ENCODE measurements at places on chromosomes 5 and 9.

- DNase-seq: no peak
- H3K27ac ChIP-seq: no peak overlapping the region
- no peaks in the 10 kb centered on the region for H3K36me3 ChIP-seq
- H3K27me3 ChIP-seq: no peaks in the 10 kb centered on the region
- H3K4me1 ChIP-seq: no peaks in the 10 kb centered on the region
Measured at GRCh38 chr5:35281613-35282012, 51.3 kb upstream of the PRLR start.

DNA sequence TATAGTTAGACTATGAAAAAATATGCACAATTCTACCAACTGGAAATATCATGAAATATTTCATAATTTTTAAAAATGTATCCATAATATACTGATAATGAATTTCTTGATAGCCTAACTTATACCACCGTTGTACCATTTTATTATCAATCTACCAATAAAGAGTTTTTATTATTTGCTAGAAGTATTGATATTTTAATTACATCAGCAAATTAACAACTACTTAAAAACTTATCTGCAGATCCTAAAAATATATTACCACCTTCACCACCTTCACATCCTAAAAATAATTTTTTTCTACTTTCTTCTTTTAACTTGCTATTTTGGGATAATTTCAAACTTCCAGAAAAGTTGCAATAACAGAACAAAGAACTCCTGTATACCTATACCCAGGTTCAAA is 21.4 kb downstream of the ATPSCKMT start:
- H3K27ac ChIP-seq: no peak overlapping the region
- no peaks in the 10 kb centered on the region for H3K27me3 ChIP-seq
- DNase-seq: no peak
- H3K4me3 ChIP-seq: no peak overlapping the region

DNA sequence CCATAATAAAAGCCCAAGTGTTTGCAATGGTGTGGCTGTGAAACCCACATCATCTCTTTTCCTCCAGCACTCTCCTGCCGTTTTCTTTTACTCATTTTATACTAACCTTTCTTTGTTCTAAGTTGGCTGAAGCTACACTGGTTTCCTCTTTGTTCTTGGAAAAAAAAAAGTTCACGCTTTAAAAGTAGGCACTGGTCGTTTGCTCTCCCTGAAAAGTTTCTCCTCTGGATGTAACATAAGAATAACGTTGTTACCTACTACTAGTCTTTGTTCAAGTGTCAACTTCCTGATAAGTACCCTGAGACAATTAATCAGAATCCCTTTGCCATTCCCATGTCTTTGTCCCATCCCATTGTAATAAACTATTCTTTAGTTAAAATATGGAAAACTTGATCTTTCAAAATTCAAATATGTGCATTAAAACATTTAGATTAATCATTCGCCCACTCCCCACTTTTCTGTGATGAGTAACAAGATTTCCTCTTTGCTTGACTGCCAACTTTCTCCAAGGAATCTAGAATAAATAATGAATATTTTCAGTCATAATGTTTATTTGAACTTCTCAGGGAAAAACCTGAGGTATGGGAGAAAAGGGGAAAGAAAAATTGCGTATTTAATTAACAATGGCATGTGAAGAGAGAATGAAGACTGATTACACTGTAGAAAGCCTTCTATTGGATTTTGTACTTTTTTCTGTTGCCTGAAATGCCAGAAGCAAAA is 454.3 kb upstream of the CTNND2 start:
- no peaks in the 10 kb centered on the region for H3K4me1 ChIP-seq
- H3K4me3 ChIP-seq: no peak overlapping the region
- no peaks in the 10 kb centered on the region for H3K27me3 ChIP-seq

DNA sequence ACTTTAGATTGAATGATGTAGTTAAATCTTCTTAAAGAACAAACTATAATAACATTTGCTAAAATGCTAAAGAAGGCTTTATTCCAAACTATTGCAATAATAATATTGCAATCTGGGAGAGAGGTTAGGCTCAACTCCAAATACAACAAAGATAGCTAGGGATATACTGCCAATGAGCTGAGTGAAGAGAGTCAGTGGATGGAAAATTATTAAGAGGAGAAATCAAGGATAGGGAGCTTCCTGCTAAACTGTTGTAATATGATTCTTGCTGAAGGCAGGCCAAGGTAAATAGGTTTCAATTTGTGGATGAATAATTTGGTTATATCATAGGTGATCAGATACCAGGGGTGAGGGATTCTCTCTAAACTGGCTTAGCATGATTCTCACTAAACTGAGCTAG is 1651.5 kb downstream of the EFNA5 start:
- no peak for DNase-seq
- no peaks in the 10 kb centered on the region for H3K36me3 ChIP-seq
- H3K27ac ChIP-seq: no peak overlapping the region
- H3K4me3 ChIP-seq: no peak overlapping the region

- no peak for DNase-seq
- H3K27me3 ChIP-seq: no peaks in the 10 kb centered on the region
- no peak overlapping the region for H3K4me3 ChIP-seq
- H3K4me1 ChIP-seq: peaks cover 7% of the 10 kb centered on the region
Measured at GRCh38 chr5:131329286-131329560, 65.4 kb downstream of the CDC42SE2 start.

DNA sequence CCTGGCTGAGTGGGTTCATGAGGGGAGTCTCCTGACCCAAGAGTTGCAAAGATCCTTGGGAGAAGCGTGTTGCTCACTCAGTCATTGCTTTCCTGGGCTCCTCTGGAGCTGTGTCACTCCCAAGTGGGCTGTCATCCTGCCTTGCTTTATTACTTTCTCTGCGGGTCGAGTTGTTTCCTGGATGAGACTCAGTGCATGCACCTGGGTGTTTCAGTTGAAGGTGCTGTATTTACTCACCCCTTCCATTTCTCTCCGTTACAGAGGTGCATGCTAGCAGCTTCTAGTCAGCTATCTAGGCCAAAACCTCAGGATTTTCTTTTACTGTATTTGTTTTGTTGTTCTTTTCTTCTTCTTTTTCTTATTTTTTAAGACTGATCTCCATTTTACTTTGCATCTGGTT is 785.5 kb upstream of the EDIL3 start:
- no peak overlapping the region for H3K27ac ChIP-seq
- DNase-seq: no peak
- no peaks in the 10 kb centered on the region for H3K4me1 ChIP-seq
- H3K27me3 ChIP-seq: no peaks in the 10 kb centered on the region

GRCh38 chr5:42636425-42636824 is 120.2 kb upstream of the CCDC152 start:
- no peaks in the 10 kb centered on the region for H3K4me1 ChIP-seq
- H3K27me3 ChIP-seq: no peaks in the 10 kb centered on the region
- no peak overlapping the region for H3K27ac ChIP-seq
- H3K36me3 ChIP-seq: no peaks in the 10 kb centered on the region

DNA sequence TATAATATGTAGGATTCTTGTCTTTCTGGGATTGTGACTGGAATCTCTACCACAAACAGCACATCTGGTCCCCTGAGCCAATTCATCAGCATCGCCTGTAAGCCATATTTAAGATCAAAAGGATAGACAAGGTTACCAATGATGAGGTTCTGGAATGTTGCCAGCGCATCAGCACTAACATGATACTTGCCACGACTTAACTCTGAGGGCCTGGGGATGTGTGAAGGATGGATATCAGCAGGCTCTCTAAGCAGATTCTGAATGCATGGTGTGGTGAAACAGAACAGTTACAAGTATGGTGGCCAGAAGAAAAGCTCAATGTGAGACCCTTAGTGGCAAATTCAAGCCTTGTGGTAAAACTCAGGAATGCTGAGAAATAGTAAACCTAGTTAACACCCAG is 143.0 kb downstream of the XRCC4 start:
- no peak overlapping the region for H3K4me3 ChIP-seq
- no peaks in the 10 kb centered on the region for H3K4me1 ChIP-seq
- DNase-seq: no peak
- H3K27ac ChIP-seq: no peak overlapping the region
- H3K27me3 ChIP-seq: no peaks in the 10 kb centered on the region
- H3K36me3 ChIP-seq: no peaks in the 10 kb centered on the region

DNA sequence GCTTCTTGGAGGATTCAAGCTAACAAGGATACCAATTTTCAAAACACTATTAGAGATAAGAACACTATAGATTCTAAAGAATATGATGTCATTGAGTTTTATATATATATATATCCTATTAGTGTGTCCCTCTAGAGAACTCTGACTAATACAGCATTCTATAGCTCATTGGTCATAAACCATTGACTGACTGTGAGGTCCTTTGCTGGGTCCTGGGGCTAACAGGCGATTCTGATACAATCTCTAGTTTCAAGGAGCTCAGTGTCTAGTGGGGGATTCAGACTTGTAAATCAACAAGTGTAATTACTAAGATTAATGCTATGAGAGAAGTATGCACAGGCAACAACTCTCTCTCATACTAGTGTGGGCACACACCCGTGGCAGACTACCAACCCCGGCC is 234.5 kb downstream of the DENND1A start:
- no peak for DNase-seq
- H3K4me1 ChIP-seq: no peaks in the 10 kb centered on the region
- no peaks in the 10 kb centered on the region for H3K27me3 ChIP-seq

DNA sequence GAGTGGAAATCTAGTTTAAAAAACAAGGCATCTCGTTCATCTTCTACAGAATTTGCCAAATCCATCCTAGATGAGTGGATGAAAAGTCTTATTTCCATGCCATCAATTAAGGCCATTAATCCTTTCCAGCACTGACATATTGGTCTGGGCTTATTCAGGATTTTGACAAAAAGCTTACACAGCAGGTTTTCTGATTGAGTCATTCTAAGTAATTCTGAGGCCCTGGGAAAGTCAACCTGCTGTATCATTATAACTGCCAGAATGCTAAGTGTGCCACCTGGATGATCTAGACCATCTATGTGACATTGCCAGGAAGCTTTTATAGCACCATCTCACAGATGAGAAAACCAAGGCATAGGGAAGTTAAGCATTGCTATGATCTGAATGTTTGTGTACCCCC is 132.1 kb upstream of the MAP3K1 start:
- H3K4me3 ChIP-seq: no peak overlapping the region
- H3K27me3 ChIP-seq: no peaks in the 10 kb centered on the region
- no peaks in the 10 kb centered on the region for H3K36me3 ChIP-seq
- H3K4me1 ChIP-seq: no peaks in the 10 kb centered on the region
- DNase-seq: no peak

- no peak overlapping the region for H3K4me3 ChIP-seq
- no peaks in the 10 kb centered on the region for H3K27me3 ChIP-seq
- H3K4me1 ChIP-seq: no peaks in the 10 kb centered on the region
- H3K36me3 ChIP-seq: no peaks in the 10 kb centered on the region
Measured at GRCh38 chr9:124964056-124964455, 23.2 kb upstream of the GOLGA1 start.

DNA sequence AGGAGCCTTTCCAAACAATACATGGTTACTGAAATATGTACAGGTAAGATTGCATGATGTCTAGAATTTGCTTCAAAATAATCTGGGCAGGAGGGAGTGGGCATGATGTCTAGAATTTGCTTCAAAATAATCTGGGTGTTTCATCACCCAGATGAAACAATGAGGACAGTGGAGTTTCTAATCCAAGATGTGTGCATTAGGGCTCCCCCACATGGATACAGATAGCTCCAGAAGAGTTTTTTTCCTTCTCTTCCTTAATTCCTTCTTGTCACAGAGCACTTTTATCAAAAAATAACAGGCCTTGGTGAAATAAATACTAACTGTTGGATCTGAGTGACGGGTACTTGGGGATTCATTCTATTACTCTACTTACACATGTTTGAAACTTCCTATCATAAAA is 14.9 kb downstream of the ATOX1 start:
- DNase-seq: no peak
- H3K4me1 ChIP-seq: no peaks in the 10 kb centered on the region
- H3K36me3 ChIP-seq: no peaks in the 10 kb centered on the region
- H3K27me3 ChIP-seq: no peaks in the 10 kb centered on the region
- no peak overlapping the region for H3K27ac ChIP-seq

GRCh38 chr9:89606624-89607311 is 2.0 kb downstream of the GADD45G start:
- no peaks in the 10 kb centered on the region for H3K4me1 ChIP-seq
- peak; percentile 78 for DNase-seq
- H3K4me3 ChIP-seq: peak overlapping the region; percentile 95
- H3K27me3 ChIP-seq: no peaks in the 10 kb centered on the region
- peak overlapping the region; percentile 93 for H3K27ac ChIP-seq

DNA sequence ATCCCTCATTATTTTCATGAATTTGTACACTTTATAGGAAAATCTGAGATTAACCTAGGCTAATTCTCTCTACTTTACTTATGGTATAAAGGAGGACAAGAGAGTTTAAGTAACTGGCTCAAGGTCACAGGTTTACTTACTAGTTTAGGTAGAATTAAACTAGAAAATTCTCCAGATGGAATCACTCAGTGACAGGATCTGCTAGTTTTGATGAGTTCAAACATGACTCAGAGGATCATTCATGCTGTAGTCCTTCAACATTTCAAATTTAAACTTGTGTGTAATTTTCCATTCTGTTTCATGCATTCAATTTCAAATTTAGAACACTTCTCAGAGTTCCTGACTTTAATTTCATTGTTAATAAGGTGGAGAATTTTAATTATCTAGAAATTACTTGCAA is 485.7 kb upstream of the TUSC1 start:
- H3K4me3 ChIP-seq: no peak overlapping the region
- H3K4me1 ChIP-seq: no peaks in the 10 kb centered on the region
- no peaks in the 10 kb centered on the region for H3K36me3 ChIP-seq
- DNase-seq: no peak
- H3K27me3 ChIP-seq: no peaks in the 10 kb centered on the region
- H3K27ac ChIP-seq: no peak overlapping the region

DNA sequence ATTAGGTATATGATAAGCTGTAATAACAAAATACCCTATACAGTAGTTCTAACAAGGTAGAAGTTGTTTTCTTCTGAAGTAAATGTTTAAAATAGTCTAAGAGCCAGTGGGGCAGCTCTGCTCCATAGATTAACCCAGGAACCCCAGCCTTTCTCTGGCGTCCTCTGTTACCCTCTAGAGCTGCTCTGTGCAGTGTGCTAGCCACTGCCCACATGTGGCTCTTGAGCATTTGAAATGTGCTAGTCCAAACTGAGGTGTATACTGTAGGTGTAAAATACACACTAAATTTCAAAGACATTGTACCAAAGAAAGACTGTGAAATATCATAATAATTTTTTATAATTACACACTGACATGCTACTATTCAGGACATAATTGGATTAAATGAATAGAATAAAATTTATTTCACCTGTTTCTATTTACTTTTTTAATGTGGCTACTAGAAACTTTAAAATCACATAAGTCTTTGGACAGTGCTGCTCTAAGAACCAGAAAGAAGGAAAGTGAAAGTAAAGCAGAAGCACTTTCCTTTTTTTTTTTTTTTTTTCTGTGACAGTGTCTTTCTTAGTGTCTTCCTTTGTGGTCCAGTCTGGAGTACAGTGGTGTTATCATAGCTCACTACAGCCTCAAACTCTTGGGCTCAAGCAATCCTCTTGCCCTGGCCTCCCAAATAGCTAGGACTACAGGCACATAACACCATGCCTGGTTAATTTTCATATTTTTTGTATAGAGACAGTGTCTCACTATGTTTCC is 39.3 kb downstream of the RAI14 start:
- no peaks in the 10 kb centered on the region for H3K4me1 ChIP-seq
- no peaks in the 10 kb centered on the region for H3K27me3 ChIP-seq
- no peak overlapping the region for H3K27ac ChIP-seq
- no peaks in the 10 kb centered on the region for H3K36me3 ChIP-seq
- no peak for DNase-seq

Data from colonic mucosa (tissue), 4 donors.